ENCODE measurements at places on chromosomes 16 and 17. TPM values are rescaled to one million over a fixed set of nuclear protein-coding genes. Genes with fewer than 3 reads are reported as not detected.

Gene GNG13
- not detected for total RNA-seq

Gene CETP
- total RNA-seq: not detected

Gene MEFV
- total RNA-seq: 0.09 TPM

Gene C16orf92
- not detected for total RNA-seq

Gene KRTAP4-3
- total RNA-seq: not detected

Gene SCARF1
- 2.0 TPM for total RNA-seq

Gene KRT24
- total RNA-seq: not detected

Gene HOXB1
- not detected for total RNA-seq

Gene FAM20A
- not detected for total RNA-seq

Gene TSPOAP1
- 66.3 TPM for total RNA-seq

Gene FOXN1
- total RNA-seq: not detected

Gene SLFN12L
- 197 TPM for total RNA-seq

Gene ZG16B
- total RNA-seq: 3.6 TPM

Gene TNP2
- total RNA-seq: not detected

Gene PRDM7
- not detected for total RNA-seq

Gene KDM6B
- total RNA-seq: 31.9 TPM

Gene SCNN1B
- not detected for total RNA-seq
